A172 (cell line): ENCODE measurements at places on chromosomes 3 and 15.

DNA sequence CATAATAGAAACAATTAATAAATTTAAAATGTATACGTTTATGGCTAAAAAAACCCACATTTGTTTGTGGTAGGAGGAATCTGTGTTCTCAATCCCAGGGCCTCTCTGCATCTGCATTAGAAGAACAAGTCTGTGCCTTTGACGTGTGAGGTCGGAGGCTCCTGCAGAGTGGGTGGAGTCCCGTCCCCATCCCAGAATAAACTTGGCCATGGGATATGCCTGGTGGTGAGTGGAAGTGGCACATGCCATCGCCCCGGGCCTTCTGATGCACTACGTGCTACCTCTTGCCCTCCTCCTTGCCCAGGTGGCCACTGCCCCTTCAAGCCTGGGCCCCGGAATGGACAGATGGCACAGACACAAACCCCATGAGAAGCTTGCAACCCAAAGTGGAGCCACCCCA is 131.1 kb upstream of the NSMCE3 start:
- no peak for DNase-seq

DNA sequence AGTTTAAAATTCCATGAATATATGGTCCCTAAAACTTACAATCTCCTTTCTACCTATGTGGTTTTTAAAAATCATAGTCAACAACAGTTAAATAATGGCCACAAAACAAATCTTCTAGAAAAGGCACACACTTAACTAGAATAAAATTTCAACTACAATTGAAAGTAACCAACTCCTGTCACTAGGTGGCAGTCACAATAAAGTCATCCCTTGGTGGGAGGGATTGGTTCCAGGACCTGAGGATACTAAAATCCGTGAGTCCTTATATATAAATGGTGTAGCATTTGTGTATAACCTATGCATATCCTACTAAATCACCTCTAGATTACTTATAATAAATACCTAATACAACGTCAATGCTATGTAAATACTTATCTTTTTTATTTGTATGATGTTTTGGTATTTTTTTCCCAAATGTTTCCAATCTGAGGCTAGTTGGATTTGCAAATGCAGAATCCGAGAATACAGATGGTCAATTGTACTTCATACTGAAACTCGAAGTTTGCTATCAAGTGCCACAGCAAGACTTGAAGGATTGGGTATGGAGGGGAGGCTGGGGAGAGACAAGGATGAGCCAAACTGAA is 172.6 kb downstream of the FMN1 start:
- DNase-seq, result peak; percentile 53

DNA sequence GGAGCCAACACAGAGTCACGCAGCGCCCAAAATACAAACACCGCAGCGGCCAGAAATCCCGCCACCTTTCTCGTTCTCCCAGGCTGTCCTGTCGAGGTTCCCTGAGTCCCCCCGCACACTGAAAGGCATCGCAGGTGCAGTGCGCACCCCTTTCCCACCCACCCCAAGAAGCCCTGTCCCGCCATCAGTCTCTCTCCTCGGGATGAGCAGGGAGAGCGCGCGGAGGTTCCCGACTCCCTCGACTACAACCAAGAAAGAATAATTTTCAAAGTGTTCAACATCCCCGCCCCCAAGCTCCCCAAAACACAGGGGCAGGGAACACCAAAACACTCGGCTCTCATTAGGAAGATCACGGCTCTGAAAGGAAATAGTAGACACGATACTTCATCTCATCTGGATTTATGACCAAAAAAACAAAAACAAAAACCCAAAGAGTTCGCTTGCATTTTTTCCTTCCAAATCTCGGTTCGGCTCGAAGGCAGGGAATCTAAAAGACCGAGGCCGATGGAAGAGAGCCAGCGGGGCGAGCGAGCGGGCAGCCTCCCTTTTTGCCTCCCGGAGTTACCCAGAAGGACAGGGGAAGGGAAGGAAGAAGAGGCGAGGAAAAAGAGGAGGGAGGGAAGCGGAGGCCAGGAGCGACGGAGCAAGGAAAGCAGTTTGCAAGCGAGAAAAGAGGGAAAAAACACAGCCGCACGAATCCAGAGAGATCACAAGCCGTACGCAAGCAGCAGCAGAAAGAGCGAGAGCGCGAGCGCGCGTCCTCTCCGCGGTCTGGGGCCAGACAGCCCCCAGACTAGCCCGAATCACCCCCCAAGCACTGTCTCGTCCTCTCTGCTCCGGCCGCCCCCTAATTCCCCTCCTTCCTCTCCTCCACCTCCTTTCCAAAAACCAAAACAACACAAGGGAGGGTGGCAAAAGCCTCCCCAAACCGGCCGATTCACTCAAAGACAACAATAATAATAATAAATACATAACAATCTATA is 808 bp downstream of the BCL6 start:
- peak; percentile 37 for DNase-seq

GRCh38 chr3:152505926-152506325 is 237.2 kb downstream of the MBNL1 start:
- DNase-seq, result no peak

DNA sequence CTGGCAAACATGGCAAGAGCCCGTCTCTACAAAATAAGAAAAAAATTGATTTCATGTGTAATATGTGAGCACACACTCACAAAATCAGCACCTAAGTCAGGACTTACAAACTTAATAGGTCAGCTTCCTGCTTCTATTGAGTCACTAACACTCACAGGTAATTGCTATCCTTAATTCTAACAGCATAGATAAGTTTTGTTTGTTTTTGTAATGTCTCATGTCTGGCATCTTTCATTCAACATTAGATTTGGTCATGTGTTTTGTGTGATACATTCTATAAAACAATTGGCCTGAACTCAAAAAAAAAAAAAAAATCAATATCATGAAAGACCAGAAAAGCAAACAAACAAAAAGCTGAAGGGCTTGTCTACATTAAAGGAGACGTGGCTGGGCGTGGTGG is 564.7 kb downstream of the AGBL1 start:
- no peak for DNase-seq
